ENCODE measurements at places on chromosomes 6 and 20. TPM values are rescaled to one million over a fixed set of nuclear protein-coding genes. Genes with fewer than 3 reads are reported as not detected.

DNA sequence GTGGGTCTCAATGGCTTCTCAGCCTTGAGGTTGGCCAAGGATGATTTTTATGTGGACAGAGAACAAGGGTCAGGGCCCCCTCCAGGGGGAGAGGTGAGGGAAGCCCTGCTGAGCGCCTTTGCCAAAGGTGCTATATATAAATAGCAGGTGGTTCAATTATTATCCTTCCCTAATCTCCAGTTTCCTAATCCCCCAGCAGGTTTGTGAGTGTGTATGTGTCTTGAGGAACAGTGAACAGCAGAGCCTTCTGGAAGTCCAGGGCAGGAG lies 3.2 kb upstream of the SIRPA start:
- no peak for DNase-seq
- H3K27ac ChIP-seq, result no peak overlapping the region
- no peaks in the 10 kb centered on the region for H3K36me3 ChIP-seq
- H3K4me1 ChIP-seq, result peaks cover 7% of the 10 kb centered on the region
- peaks cover 19% of the 10 kb centered on the region for H3K27me3 ChIP-seq

DNA sequence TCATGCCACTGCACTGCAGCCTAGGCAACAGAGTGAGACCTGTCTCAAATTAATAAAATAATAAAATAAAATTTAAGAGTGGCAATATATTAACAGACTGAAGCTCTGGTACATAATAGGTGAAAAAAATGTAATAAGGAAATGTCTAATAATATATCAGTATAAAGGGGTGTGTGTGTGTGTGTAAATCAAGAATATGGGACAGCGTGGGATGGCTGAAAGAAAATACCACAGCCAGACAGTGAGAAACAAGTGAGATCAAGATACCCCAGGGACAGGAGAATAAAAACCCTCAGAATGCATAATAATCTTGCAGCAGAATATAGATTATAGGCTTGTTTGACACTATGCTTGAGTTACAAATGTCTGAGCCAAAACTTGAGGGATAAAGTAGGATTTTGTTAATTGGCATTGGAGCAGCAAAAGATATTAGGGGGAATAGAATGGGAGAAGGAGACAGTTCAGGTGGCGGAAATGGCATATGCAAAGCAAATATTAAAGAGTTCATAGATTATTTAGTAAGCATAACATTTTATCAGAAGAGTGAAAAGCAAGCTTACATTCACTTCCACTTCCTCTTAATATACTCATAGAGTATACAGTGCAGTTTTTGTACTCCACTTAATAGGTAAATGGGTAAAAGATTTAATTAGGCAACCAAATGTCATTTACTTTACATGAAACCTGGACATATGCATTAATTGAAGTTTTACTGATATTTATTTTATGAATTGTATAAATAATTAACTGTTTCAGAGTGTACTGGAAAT lies 398.5 kb upstream of the GJE1 start:
- no peak overlapping the region for H3K4me3 ChIP-seq
- H3K36me3 ChIP-seq, result no peaks in the 10 kb centered on the region
- H3K27me3 ChIP-seq, result no peaks in the 10 kb centered on the region
- H3K4me1 ChIP-seq, result no peaks in the 10 kb centered on the region
- no peak for DNase-seq
- no peak overlapping the region for H3K27ac ChIP-seq

- H3K4me1 ChIP-seq, result no peaks in the 10 kb centered on the region
- peaks cover 2% of the 10 kb centered on the region for H3K27me3 ChIP-seq
- H3K4me3 ChIP-seq, result no peak overlapping the region
- no peaks in the 10 kb centered on the region for H3K36me3 ChIP-seq
- H3K27ac ChIP-seq, result no peak overlapping the region
These were observed 36.1 kb upstream of the FAM210B start for GRCh38 chr20:56322681-56323080.

NKX2-4 gene
- total RNA-seq, result not detected

- no peak for DNase-seq
- H3K4me3 ChIP-seq, result no peak overlapping the region
- H3K27me3 ChIP-seq, result no peaks in the 10 kb centered on the region
- no peak overlapping the region for H3K27ac ChIP-seq
- peaks cover 6% of the 10 kb centered on the region for H3K4me1 ChIP-seq
These were observed 99.9 kb downstream of the L3MBTL3 start for GRCh38 chr6:130118236-130118635.

SLC35A1 gene
- total RNA-seq, result 12.0 TPM

DNA sequence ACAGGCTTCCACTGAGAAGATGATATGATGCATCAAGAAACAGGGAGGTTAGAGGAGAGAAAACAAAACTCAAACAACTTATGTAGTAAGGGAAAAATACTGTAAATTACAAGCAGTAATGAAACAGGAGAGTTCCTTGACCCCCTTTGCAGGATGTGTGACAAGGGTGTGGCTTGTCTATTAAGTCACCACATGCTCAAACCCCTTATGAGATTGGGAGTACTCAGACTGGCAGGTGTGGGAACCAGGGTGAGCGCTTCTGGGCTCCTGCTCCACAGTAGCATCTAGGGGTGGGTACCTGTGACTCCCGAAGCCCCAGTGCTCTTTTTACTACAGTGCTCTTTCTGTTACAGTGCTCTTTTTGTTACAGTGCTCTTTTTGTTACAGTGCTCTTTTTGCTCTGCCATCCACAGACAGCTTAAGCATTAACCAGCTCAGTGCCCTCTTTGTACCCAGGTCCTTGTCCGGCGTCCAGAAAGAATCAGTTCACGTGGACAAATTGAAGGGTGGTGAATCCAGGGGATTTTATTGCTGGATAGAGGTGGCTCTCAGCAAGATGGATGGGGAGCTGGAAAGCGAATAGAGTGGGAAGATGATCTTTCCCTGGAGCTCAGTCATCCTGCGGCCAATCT lies 28.7 kb downstream of the OLIG3 start:
- no peaks in the 10 kb centered on the region for H3K36me3 ChIP-seq
- H3K27me3 ChIP-seq, result peaks cover 5% of the 10 kb centered on the region
- no peak overlapping the region for H3K4me3 ChIP-seq
- no peak for DNase-seq

KIF25 gene
- total RNA-seq, result not detected
